ENCODE measurements at places on chromosomes 5 and 9.

GRCh38 chr9:1384816-1385215, 334.7 kb downstream of the DMRT2 start:
- DNase-seq = no peak

DNA sequence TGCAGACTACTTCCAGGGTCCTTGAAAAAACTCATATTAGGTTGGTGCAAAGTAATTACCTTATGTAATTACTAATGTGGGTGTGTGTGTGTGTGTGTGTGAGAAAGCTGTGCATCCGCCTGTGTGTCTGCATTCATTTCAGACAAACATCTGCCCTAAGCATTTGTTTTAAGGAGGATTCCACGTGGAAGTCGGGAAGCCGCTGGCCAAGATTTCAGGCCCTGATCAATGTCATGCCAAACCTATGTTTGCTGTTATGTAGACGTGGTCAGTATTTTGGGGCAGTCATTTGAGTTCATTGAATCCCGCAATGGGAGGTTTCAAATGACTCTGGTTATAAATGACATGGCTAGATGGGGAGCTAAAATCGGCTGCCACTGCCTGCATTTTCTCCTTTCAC, 33.6 kb upstream of the BASP1 start:
- no peak for DNase-seq

DNA sequence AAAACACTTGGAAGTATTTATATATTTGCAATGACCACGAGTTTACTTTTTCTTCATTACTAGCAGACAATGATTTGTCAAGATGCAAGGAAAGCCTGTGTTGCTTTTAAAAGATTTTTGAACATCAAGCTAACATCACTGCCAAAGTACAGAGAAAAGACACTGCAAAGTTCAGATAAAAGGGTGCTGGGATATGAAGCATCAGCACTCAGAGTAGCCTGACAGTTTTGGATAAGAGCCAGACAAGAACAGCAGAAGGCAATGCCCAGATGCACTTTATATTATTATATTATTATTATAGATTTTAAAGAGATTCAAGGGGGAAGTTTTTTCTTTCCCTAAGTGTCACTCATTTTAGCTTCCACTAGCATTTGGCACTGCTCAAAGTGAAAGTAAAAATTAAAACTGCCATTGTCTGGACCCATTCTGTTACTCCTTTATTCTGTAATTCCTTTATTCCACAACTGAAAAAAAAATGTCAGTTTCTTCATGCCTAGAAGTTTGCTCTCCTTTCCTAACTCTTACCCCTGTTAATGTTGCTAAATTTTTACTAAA, 240.6 kb downstream of the EFNA5 start:
- no peak for DNase-seq

DNA sequence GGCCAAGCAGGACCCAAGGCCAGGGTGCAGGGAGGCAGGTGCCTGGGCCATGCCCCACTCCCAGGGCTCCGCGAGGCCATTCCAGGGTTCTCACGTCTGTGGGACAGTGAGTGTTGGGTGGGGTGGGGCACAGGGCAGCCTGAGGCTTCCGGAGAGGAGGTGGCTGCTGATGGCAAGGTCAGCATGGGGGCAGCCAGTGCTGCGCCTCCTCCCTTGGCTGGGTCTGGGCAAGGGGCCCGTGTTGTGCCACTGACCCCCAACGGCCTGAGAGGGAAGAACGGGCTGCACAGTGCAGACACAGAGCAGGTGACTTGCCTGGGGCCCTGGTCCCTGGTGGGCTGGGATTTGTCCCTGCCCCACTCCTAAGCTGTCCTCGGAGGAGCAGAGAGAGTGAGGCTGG, 82.1 kb downstream of the RXRA start:
- no peak for DNase-seq

DNA sequence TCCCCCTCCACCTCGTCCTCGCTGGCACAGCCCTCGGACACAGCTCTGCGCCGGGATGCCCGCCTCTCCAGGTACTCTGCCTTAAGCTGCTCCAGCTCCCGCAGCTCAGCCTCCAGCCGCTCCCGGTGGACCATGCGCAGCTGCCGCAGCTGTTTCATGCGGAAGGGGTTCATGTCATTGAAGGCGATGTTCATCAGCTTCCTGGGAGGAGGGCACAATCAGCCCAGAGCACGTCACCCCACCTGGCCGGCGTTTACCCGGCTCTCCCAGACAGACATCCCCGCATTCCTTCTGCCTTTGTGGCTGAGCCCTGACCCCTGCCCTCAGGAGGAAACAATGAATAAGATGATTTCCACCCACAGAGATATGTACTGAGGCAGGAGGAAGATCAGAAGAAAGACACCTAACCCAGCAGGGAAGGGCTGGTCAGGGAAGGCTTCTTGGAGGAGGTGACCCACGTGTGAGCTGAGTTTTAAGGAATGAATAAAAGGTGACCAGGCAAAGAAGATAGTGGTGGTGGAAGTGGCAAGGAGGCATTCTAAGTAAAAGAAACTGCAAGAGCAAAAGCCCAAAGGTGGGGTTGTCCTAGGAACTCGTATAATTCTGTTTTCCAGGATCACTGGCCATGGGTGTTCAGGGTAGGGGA, 7.1 kb upstream of the CORO2A start:
- no peak for DNase-seq
